ENCODE measurements at places on chromosomes 1 and 21.

GRCh38 chr1:12475530-12475934 is 142.5 kb downstream of the DHRS3 start:
- DNase-seq, result no peak

DNA sequence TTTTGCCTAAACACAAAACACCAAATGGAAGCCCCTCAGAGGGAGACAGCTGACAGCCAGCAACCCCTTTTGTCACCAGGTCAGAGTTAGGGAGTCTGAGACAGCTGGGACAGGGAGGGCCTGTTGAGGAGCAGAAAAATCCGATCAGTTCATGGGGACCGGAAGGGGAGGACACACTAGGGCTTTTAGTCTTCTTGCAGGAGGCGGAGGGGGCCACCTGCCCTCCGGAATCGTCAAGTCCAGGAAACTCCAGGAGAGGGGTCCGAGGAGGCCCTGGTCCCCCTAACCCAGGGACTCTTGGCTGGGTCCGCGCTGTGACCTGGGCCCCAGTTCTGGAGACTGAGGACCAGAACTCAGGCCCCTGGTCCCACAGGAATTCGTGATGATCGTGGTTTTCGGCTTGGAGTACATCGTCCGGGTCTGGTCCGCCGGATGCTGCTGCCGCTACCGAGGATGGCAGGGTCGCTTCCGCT is 34.2 kb downstream of the KCNQ4 start:
- DNase-seq, result no peak

GRCh38 chr21:45309069-45309986 is 21.6 kb upstream of the POFUT2 start:
- no peak for DNase-seq

- no peak for DNase-seq
Measured at GRCh38 chr1:166603296-166603695, 236.0 kb upstream of the POGK start.

- DNase-seq, result peak; percentile 28
Measured at GRCh38 chr1:21937372-21938121, 437 bp upstream of the HSPG2 start.

DNA sequence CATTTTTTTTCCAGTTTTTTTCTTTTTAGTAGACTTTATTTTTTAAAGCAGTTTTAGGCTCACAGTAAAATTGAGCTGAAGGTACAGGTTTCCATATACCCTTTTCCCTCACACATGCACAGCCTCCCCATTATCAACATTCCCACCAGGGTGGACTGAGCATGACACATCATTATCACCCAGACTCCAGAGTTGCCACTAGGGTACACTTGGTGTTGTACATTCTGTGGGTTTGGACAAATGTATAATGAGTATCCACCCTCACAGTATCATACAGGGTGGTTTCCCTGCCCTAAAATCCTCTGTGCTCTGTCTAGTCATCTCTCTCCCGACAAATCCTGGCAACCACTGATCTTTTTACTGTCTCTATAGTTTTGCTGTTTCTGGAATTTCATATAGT is 3.0 kb upstream of the AIM2 start:
- DNase-seq, result no peak

GRCh38 chr1:207755846-207756693 is 4.2 kb downstream of the CD46 start:
- no peak for DNase-seq

DNA sequence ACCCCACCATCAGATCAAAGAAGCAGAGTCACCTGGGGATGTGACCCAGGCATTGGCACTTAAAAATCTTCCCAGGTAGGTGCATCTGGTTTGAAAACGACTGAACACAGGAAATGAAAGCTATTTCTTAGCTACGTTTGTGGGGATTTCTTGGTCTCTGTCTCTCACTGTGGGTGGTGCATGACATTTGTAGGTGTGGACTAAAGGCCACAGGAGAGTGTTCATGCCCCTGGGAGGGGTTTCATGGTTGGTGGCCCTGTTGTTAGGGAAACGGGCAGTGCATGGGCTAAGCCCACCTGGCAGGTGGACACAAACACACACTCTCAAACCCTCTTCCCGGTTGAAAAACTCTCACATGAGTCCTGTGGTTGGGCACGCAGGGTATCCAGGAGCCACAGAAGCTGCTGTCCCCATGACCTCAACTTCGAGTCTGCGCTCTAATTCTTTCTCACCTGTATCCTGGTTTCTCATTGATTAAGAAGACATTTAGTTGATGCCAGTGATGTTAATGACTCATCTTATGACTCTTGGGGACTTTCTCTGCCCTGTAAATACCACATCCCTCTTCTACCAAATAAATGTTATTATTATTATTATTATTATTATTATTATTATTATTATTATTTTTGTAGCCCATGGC is 119.4 kb downstream of the MRPS6 start:
- no peak for DNase-seq

DNA sequence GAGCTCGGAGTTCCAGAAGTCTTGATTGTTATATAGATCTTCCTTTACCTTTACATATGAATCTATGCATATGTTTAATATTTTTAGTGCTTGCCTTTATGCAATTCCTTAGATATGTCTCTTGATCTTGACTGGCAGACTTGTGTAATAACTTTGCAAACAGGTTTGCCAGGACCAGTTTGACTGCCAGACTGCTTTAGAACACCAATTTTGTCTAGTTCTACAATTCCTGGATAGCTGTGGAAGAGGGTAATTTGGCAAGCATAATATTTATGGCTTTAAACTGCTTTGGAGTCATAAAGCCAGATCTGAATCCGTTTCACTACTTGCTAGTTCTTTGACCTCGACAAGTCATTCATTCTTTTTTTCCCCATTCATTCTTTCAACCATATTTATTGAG is 250.0 kb downstream of the FAF1 start:
- no peak for DNase-seq

GRCh38 chr1:37051346-37051745 is 17.0 kb upstream of the GRIK3 start:
- no peak for DNase-seq

GRCh38 chr1:155011437-155012025 is 8.9 kb downstream of the ZBTB7B start:
- no peak for DNase-seq

DNA sequence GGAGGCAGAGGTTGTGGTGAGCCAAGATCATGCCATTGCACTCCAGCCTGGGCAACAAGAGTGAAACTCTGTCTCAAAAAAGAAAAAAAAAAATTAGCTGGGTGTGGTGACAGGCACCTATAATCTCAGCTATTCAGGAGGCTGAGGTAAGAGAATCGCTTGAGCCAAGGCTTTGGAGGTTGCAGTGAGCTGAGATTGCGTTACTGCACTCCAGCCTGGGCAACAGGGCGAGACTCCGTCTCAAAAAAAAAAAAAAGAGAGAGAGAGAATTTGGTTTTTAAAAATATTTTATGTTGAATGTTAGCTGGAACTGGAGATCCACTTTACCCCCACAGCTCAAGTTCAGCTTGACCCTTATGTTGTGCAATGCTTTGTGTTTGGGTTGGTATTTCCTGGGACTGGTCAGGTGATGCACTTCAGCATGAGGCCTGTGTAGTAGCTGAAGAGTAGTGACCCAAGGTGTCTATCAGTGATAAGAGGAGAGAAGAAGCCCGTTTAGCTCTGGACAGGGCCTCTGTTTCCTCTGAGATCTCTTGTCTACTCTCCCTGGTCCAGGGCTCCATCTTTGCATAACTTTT is 36.8 kb upstream of the MACF1 start:
- DNase-seq, result no peak

DNA sequence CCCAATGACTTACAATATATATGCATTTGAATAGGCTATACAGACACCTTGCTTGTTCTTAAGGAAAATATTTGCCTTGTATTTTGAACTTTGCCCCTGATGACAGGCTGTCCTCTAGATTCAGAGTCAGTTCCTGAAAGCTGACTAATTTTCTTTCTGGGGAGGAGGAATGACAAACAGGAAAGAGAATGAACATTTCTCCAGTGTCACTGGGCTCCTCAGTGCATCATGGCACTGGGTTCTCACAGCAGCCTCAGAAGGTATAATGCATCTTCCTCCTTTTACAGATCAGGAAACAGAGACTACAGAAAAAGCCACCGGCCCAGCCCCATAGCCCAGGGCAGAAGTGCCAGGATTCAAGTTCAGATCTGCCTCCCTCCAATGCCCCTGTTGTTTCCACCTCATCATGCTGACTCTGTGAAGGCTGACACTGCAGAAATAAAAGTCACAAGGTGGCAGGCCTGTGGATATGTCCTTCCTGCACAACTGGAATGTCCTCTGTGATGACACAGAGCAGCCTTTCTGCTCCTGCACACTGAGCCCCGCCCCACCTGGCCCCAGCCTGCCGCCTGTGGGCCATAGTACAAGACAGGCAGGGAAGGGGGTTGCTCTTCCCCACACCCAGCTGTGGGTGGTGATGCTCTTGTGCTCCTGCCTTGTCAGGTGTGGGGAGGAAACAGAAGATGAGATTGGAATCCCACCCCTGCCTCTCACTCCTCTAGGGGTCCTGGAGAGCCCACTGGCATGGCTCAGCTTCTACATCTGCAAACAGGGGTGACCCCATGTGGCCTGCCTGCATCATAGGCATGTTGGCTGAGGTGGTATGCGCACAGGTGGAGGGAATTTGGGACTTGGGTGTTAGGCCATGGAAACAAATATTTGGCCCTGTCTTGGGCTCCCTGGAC is 6.4 kb downstream of the TTC22 start:
- DNase-seq, result no peak

- DNase-seq, result peak; percentile 36
Measured at GRCh38 chr1:54488779-54489626, 59.0 kb upstream of the ACOT11 start.

DNA sequence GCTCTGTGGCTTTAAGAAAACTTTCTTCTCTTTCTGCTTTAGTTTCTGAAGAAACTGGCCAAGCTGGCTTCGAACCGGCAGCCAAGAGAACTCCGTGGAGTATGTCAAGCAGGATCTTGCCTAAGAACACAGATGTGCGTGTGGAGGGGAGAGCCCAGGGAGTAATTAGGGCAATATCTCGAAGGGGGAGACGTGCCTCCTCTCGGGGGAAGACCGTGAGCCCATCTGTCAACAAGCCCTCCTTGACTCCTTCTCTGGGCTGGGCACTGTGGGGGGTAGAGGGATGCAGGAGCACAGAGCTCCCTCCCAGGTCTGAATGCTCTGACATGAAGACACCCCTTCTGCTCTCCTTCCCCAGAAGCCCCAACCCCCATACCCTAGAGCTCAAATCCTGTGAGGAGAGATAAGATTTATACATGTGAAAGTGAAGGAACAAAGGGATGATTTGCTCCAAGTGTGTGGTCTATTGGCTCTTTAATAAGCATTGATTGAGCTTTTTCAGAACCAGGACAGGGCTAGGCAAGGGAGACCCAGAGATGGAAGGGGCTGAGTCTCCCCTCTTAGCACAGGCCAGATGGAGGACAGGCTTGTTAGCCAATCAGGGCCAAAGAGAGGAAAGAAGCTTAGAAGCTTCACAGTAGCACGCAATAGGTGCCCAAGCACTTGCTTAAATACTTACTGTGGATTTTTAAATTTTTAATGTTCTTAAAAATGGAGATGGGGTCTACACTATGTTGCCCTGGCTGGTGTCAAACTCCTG is 37.5 kb downstream of the EDN2 start:
- DNase-seq, result no peak

GRCh38 chr1:101216623-101217022 is 20.2 kb upstream of the S1PR1 start:
- no peak for DNase-seq

DNA sequence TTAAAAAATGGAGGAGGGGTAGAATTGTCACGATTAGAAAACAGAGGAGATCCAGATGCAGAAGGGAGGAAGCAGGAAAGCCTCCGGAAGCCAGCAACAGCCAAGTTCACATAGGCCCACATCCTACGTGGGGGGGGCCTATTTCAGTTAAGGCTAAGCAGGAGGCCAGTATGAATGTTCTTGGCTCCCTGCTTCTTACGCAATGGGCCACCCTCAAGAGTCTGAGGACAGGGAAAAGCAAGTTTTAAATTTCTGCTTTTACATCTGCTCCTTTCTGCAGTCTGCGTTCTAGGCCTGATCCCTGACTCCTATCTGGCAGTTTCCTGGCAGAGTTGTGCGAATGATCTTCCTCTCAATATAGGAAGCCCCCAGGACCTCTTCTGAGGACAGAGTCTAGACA is 30.6 kb downstream of the RABIF start:
- no peak for DNase-seq

DNA sequence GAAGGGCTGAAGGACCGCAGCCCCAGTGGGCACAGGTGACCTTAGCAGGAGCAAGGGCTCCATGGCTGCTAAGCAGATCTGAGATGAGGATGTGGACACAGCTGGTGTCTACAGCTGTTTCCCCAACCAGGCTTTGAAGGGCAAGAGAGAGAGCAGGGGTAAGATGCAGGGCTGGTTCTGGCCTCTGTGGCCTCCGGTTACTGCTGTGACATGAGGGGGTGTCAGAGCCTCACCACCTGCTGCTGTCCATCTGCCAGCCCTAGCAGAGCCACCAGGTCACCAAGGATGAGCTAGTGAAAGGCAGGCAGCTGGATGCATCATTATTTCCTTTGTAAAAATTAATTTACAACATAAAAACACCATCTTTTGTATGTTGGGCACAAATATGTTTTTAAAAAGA is 33.4 kb downstream of the OBSCN start:
- DNase-seq, result no peak

GRCh38 chr1:216014086-216014485 is 409.2 kb downstream of the USH2A start:
- no peak for DNase-seq

GRCh38 chr1:159827102-159827490 is 423 bp downstream of the SLAMF8 start:
- no peak for DNase-seq

- no peak for DNase-seq
Measured at GRCh38 chr1:12447849-12448312, 170.1 kb downstream of the DHRS3 start.

DNA sequence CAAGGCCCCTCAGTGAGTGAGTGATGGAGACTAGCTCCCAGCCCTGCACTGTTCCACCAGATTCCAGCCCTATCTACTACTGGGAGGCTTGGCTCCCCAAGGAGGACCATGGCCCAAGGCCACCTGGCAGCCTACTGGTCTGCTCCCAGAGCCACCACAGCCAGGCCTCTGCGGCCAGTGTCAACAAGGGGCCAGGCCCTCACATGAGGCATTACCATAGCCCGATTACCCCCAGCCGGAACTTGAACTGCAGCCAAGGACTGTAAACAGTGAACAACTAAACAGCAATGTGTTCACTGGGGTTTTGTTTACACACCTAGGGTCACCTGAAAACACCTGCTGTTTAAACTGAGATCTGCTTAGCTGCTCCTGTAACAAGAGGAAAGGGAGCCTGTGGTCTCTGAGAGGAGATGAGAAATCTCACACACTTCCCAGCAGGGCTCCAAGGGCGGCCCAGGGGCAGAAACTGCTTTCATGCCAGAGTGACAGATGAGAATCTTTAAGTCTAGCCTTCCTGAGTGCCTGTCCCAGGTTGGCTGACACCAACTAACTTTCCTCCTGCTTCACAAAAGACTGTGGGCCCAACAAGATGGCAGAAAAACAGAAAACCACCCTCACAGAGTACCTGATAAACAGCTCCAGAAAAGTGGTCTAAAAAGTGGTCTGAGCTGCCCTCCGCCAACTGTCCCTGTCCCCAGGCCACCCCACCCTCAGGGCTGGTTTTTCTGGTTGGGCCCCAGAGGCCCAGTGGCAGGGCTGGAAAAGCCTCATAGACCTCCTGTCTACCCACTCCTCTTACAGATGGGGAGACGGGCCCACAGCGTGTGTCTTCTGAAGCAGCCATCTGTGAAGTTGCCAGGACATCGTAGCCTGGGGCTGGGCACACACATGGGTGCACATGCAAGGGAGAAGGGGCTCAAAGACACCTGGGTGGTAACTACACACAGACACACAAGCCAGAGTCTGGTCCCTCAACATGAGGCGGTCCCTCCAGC is 28.8 kb downstream of the MEF2D start:
- DNase-seq, result no peak
